ENCODE measurements at places on chromosomes 6 and 20. TPM values are rescaled to one million over a fixed set of nuclear protein-coding genes. Genes with fewer than 3 reads are reported as not detected.

GRCh38 chr6:21003780-21004541 is 469.7 kb downstream of the CDKAL1 start:
- no peak for DNase-seq

GRCh38 chr6:39204160-39204495 is 25.1 kb downstream of the KCNK5 start:
- no peak for DNase-seq

RSPO4 gene
- not detected for polyA plus RNA-seq

SOX18 gene
- 60.0 TPM for polyA plus RNA-seq

- no peak for DNase-seq
Measured at GRCh38 chr6:108350528-108350927, 55.7 kb downstream of the AFG1L start.

CD109 gene
- polyA plus RNA-seq = 3.1 TPM

TUBB2B gene
- 0.59 TPM for polyA plus RNA-seq

PDYN gene
- not detected for polyA plus RNA-seq

DNA sequence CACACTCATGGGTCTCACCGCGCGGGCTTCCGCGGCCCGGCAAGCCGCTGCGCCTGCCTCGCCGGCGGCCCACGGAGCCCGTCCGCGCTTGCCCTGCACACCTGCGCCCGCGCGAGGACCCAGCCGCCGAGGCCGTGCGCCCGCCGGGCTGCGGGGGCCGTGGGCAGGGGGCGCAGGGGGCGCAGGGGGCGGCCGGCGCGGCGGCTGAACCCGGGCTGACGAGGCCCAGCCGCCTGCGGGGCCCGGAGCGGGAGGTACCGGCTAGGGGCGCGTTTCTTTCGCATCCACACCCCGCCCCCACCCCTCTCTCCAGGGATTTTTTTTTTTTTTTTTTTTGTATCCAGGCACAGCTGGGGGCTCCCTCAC is 43.8 kb upstream of the OSTM1 start:
- DNase-seq = no peak

GRCh38 chr6:134774201-134774638 is 175.7 kb downstream of the ALDH8A1 start:
- no peak for DNase-seq

DNA sequence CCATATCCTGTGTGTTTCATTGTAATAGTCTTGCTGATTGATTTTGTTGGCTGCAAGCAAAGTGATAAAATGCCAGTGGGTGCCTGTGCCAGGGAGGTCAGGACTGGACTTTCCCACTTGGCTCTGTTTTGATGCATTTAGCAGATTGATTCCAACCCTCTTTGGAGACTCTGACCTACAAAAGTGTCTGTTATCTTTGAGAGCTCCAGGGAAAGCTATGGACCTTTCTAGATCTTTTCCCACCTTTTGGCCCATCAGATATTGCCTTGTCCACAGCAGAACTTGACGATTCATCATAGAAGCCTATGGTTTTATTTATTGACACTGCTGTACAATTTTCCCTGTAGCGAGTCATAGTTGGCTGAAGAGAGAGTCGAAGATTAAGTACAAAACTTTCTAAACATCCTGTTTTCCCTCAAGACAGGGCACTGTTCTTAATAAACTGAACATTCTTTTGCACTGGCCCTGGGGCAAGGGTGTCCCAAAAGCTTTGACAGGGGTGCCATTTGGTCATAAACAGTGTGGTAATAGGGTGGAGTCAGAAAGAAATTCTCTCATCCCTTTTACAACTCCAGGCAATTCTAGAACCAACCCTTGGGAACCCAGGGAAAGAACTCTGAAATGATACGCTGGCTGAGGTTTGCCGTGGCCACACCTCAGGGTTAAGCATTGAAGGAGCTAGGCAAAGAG is 53.7 kb downstream of the E2F3 start:
- no peak for DNase-seq

DNA sequence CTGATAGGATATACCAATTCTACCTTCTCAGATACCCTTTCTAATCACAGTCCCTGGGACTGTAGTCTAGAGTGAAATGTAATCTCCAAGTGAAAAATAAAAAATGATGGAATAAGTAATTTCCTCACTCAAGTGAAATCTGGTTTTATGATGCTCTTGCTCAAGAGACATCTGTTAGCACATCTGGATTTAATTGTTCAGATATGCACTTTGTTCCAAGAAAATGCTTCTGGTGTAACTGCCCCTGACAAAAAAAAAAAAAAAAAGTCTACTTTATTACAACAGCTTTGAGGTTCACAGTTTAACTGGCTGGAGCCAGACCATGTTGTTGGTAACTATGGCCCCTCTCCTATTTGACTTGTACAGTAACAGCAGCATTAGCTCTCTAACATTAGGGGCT is 251.8 kb downstream of the BTBD9 start:
- no peak for DNase-seq

SFTA2 gene
- polyA plus RNA-seq = not detected

- no peak for DNase-seq
Measured at GRCh38 chr6:170461556-170462365, 91.3 kb downstream of the PSMB1 start.

GRCh38 chr6:16041327-16041726 is 87.6 kb upstream of the MYLIP start:
- no peak for DNase-seq
